Stimulated activated CD4-positive, alpha-beta T cell treated with anti-CD3 and anti-CD28 coated beads, Interleukin-1b, Interleukin-23, amount 100 ng/mL, for 1 hour (primary cell): ENCODE measurements at places on chromosomes 7 and 10.

- DNase-seq, result no peak
These were observed 67.6 kb downstream of the CUBN start for GRCh38 chr10:17062009-17062408.

DNA sequence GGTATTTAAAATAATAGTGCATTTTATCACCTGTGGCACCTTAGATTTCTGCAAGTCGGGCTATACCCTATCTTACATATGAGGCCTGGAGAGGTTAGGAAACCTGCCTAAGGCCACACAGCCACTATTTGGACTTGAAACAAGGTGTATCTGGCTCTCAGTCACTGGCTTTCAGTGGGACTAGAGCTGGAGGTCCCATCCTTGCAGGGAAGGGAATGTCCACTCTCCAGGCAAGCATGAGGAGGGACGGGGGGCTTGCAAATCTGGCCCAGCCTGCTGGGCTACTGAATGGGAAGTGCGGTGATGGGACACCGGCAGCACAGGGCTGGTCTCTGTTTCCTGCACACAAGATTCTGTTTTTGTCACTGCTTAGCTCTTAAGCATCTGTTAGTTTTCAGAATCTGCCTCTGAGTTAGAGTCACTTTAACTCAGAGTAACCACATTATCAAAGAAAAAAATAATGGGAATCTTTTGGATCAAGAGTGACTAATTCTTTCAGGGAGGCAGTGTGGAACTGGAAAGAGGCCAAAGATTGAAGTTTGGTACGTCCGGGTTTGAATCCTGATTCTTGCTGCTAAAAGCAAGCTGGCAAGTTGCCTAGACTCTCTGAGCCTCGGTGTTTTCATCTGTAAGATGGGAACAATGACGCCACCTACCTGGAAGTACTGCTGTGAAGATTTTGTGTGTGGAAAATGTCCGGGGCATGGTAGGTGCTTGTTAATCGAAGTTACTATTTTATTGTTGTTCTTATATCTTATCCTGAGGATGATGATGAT is 33.8 kb upstream of the HABP2 start:
- no peak for DNase-seq

DNA sequence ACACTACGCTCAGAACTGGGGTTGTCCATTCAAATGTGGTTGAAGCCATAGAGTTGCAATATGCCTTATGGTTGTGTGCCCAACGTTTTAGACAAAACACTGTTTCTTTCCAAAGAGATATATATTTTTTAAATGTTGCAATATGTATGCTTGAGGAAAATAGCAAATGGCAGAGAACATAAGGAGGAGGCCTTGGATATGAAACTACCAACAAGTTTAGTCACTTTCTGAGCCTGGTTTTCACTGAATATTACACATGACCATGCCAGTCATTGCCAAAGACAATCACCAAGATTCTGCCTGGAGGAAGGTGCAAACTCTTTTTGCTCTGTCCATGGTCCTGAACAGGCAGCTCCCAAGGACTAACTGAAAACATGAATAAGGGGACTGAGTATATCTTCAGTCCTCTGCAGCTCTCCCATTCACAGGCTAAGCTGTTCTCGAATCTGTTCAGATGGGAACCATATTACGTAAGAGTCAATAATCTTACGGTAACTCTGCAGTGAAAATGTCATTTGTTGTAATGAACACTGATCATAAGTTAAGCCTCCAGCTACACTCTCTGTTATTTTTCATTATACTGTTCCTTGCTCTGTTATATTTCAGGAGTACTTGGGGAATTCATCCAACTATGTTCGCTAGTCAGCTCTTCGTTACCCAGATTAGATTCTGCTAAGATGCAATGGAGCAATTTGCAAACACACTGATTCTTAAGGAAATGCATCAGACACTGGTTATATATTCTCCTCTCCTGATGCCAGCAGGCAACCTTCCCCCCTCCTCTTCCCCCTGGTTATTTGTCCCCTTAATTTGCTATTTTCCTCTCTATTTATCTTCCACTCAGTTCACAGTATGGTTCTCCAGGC is 90.7 kb upstream of the C1QL3 start:
- DNase-seq, result no peak

GRCh38 chr7:41054960-41055661 is 647.8 kb downstream of the INHBA start:
- no peak for DNase-seq

DNA sequence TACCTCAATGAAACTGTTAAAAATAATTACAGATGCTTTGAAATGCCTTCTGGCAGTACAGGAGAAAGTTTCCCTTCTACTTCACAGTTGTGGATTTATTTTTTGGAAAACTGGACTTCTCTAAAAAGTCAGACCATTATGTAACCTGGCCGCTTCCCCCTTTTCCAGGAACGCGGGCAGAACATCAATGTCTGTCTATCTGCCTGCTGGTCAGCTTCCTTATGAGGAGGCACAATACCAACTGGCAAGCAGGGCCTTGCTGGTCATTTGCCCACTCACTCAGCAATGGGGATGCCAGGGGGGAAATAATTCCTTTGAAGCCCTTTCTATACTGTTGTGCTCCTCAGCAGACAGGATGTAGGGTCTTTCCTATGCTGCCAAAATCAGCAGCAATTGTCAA is 22.5 kb upstream of the ADRB1 start:
- DNase-seq, result no peak

DNA sequence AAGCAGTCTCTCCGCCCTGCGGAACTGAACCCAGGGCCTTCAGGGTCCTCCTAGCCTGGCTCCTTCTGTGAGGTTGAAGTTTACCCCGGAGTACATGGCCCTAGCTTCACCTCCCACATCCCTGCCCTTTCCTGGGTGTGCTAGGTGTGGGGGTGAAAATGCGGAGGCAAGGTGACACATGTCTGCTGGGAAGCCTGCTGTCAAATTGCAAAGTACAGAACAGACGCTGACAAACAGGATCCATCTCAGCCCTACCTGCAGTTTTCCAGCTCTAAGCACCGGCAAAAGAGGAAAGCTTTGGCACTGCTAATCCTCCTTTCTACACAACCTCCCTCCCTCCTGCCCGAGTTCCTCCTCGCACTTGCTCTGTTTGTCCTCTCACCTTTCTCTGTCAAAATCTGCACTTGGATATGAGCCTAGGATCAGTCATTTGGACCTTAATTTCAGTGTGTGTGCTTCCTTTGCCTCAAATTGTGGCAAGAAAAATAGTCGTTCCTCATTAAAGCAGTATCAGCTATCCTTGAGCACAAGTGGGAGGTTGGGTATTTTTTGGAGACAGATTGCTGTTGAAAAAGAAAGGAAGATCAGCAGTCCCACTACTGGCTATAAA is 14.4 kb upstream of the GPR15LG start:
- no peak for DNase-seq

GRCh38 chr7:24378871-24379616 is 95.1 kb downstream of the NPY start:
- no peak for DNase-seq

- DNase-seq, result no peak
These were observed 42.2 kb upstream of the CAPZA2 start for GRCh38 chr7:116820149-116820548.

- no peak for DNase-seq
These were observed 28.1 kb upstream of the LRRC4 start for GRCh38 chr7:128059143-128059988.

GRCh38 chr7:18445916-18446520 is 49.5 kb upstream of the HDAC9 start:
- DNase-seq, result no peak

DNA sequence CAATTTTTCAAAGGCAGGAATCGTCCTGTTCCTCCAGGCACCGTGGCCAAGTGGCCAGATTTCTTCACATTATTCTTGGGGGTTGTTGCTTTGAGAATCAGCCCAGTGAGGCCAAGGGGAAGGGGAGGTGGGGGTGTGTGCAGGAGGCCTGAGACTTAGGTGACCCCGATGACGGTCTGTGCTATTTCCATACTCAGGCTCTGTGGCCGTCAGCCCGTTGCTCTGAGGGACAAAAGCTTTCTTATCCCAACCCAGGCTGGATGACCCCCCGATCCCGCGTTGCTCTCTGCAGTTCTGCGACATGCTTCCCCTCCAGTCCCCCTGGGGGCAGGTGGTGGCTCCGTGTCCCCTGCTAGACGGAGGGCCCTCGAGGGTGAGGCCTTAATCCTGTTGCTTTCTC is 14.2 kb downstream of the DOCK1 start:
- no peak for DNase-seq

DNA sequence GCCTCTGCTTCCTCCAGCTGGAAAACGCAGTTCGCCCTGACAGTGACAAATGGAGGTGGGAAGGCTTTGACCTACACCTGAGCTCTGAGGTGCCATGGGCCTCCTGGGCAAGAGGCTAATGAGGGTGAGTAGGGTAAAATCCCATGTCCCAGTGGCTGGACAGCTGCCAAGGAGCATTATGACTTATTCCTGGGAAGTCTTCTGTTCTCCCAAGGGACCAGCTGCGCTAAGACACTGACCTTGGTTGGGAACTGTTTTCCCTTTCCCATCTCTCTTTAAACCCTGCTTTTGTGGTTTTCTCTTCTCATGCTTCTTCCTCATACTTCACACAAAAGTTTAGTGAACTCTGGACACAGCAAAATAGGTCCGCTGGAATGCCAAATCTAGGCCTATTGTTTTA is 72.6 kb downstream of the COPG2 start:
- DNase-seq, result no peak

GRCh38 chr10:84156768-84157167 is 16.8 kb upstream of the GPR15LG start:
- no peak for DNase-seq

DNA sequence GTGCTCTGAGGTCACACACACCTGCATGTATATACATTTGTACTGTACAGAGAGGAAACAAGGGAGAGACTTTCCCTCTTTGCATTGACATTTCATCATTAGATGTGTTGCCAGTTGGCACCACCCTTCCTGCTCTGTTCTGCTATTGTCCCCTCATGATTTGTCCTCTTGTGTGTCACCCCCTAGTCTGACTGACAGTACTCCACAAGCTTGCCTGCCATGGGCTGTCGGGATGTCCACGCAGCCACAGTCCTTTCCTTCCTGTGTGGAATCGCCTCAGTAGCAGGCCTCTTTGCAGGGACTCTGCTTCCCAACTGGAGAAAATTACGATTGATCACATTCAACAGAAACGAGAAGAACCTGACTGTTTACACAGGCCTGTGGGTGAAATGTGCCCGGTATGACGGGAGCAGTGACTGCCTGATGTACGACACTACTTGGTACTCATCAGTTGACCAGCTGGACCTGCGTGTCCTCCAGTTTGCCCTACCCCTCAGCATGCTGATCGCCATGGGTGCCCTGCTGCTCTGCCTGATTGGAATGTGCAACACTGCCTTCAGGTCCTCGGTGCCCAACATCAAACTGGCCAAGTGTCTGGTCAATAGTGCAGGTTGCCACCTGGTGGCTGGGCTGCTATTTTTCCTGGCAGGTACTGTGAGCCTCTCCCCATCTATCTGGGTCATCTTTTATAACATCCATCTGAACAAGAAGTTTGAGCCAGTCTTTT is 9.4 kb downstream of the CLDN12 start:
- DNase-seq, result no peak

DNA sequence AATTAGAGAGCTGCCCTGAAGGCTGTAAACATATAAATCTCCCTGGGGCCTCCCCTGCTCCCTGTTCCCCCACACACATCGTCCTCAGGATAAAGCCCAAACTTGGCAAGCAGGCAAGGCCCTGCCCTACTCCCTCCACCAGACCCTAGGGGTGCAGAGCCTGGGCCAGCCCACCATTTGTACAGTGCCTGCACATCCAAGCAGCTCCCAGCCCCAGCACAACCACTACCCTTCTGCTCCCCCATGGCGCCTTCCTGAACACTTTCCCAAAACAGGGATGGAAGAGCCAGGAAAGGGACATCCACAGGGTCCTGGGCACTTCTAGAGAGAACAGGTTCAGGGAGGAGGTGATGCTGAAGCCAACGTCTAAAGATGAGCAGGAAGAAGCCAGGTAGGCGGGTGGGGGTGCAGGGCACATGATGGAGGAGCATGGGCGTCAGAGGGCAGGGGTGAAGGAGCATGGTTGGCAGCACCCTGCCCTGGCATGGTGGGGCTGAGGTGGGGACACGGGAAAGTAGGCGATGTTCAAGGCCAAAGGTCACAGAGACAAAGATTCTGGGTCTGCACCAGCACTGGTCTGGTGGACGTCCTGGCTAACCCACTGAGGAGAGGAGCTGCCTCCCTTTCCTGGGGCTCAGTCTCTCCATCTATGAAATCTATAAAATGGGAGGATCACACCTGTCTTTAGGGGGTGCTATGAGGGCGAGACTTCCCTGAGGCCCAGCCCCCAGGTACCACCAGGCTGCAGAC is 140.6 kb downstream of the ARHGAP22 start:
- no peak for DNase-seq

- no peak for DNase-seq
These were observed 216.8 kb downstream of the PTEN start for GRCh38 chr10:88080213-88080612.

DNA sequence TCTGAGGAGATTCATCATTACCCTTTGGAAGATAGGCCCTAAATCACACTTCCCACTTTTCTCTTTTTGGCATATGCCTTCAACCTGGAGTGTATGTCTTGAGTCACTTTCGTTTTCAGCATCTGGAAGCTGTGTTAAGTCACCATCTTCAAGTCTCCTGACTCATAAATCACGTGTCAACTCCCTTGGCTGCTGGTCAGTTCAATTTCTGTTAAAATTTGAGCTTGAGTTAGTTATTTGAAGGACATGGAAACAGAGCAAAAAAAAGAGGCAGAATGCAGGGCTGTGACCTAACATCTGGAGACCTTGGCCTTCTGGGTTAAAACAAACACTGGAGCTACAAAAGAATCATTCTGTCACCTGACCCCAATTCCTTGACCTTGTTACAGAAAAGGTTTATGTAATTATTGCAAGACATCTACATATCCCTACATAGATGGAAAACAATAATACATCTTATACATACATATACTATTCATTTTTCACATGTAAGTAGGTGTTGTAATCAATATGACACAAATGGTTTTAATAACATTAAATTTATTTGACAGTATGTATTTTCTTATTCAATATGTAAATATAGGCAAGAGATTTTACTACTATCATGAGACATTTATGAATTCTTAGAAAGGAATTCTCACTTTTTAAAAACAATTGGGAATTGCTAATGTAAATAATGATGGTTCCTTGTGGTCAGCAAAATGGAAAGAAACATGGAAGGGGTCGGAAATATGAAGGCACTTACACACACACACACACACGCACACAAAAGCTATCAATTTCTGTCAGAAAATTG is 169.7 kb upstream of the PHYHIPL start:
- DNase-seq, result no peak

GRCh38 chr7:30493228-30493627 is 11.4 kb downstream of the GGCT start:
- no peak for DNase-seq

DNA sequence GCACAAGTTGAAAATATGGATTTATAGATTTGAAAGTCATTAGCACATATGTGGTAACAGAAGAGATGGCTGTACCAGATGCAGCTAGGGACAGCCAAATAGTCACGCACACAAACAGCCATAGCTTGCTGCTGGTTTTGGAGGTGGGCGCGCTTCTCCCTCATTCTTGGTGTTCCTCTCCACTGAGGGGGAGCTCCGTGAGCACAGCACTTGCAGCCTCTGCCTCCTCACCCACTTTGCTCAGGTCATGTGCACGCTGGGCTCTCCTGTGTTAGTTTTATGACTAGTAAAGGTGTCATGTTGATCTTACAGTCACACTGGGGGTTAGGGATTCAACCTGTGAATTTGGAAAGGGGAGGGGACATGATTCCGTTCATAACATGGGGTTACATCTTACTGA is 8.5 kb upstream of the ZNF786 start:
- no peak for DNase-seq

- DNase-seq, result no peak
These were observed 147.8 kb upstream of the SEMA3E start for GRCh38 chr7:83796760-83797159.

- no peak for DNase-seq
These were observed 65.7 kb downstream of the VSTM4 start for GRCh38 chr10:49049660-49050059.

GRCh38 chr10:69043931-69044531 is 43.9 kb upstream of the SRGN start:
- DNase-seq, result no peak
